ENCODE measurements at places on chromosomes 12 and 14.

DNA sequence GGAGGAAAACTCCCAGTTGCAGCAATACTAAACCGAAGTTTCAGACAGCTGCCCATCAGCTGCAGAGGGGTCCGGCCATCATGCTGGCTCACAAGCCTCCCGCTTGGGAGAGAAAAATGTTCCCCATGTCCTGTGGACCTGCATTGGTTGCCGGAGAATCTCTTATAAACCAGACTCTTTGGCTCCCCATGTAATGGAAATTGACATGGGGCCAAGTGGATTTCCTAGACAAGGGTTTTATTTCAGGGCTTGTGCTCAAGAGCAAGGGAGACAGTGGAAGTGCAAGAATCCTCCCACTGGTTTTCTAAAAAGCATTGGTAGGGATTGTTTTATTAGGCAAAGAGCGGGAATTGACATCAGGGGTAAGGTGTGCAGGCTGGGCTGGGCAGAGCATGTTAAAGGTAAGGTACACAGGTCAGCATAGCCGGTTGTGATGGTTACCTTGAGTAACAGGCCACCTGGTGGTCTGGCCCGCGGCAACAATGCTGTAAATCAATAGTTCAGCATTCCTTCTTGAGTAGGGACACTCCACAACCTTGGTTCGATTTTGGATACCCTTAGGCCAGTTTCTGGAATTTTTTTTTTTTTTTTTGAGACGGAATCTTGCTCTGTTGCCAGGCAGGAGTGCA is 135.4 kb downstream of the UNC79 start:
- no peak for DNase-seq

GRCh38 chr14:98819867-98820206 is 452.2 kb downstream of the BCL11B start:
- no peak for DNase-seq

- DNase-seq, result no peak
Observed at GRCh38 chr12:50297996-50298395, 14.7 kb upstream of the LIMA1 start.

DNA sequence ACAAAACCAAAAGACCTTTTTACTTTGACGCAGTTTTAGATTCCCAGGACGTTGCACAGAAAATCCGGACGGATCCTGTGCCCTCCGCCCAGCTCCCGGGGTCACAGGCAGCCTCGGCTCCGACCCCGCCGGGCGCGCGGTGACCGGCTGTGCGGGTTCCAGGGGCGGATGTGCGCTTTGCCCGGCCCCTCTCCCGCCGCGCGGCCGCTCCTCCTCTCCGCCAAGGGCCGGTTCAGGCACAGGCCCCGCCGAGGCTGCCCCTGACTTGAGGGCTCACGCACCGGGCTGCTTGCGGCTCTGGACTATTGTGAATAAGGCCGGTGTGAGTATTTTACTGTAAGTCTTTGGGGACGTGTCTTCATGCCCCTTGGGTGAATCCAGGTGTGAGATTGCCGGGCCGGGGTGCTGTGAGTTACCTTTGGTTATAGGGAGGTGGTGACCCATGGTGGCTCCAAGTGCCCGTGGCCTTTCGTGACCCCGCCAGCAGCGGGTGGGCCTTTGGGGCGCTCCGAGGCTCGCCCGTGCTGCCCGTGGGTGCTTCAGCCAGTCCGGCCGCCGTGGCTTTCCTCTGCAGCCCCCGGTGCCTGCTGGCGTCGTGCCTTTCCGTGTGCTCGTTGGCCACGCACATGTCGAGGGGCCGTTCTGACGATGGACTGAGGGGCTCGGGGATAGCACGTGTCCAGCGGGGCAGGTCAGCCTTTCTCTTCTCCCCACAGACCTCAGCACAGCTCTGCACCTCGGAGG is 45.9 kb downstream of the NOC4L start:
- DNase-seq, result no peak

- DNase-seq, result no peak
Observed at GRCh38 chr14:33309106-33309505, 370.4 kb downstream of the NPAS3 start.

DNA sequence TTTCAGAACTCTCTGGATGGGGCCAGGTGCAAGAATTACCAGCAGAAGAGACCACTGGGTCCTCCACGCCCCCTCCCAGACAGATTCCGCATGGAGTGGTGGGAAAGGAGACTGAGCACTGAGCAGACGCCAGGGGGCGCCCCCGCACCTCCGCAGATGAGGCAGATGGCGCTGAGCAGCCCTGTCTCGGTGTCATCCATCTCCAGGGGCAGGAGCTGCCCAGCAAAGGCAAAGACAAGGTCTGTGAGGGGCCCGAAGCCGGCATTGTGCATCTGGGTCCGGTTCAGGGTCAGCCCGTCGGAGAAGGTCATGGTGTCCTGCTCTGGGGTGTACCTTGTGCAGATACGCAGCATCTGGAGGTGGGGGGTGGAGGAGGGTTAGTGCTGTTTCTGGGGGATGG is 6.3 kb upstream of the ITGB7 start:
- peak; percentile 81 for DNase-seq

DNA sequence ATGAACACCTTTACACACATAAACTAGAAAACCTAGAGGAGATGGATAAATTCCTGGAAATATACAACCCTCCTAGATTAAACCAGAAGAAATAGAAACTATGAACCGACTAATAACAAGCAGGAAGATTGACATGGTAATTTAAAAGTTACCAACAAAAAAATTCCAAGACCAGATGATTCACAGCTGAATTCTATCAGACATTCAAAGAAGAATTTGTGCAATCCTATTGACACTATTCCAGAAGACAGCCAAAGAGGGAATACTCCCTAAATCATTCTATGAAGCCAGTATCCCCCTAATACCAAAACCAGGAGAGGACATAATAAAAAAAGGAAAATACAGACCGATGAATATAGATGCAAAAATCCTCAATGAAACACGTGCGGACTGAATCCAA is 102.6 kb upstream of the KRR1 start:
- no peak for DNase-seq

DNA sequence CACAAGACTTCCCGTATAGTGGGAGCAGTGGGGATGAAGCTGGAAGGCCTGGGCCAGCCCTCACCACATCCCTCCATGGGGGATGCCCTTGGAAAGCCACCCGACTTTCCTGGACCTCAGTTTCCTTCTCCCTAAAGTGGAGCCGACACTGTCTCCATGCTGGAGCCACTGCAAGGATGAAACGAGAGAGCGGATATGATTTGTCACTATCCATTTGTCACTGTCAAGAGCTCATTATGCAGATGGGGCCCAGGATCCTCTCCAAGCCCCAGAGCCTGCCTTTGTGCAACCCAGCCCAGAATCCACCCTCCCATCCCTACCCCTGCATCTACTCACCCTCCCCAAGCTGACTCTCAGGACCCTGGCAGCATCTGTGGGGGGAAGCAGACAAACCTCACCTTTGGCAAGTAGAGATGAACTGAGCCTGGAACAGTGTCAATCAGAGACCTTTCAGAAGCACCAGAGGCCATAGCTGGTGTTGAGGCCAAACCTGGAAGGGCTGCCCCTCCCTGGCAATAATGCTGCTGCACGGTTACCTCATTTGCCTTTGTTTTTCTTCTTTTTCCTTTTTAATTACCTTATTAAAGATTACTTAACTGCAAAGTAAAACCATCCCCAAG is 287.7 kb upstream of the RTL1 start:
- DNase-seq, result no peak

- DNase-seq, result no peak
Observed at GRCh38 chr12:69324797-69325466, 23.2 kb upstream of the LYZ start.

GRCh38 chr14:38696925-38697324 is 406.1 kb downstream of the SEC23A start:
- no peak for DNase-seq

DNA sequence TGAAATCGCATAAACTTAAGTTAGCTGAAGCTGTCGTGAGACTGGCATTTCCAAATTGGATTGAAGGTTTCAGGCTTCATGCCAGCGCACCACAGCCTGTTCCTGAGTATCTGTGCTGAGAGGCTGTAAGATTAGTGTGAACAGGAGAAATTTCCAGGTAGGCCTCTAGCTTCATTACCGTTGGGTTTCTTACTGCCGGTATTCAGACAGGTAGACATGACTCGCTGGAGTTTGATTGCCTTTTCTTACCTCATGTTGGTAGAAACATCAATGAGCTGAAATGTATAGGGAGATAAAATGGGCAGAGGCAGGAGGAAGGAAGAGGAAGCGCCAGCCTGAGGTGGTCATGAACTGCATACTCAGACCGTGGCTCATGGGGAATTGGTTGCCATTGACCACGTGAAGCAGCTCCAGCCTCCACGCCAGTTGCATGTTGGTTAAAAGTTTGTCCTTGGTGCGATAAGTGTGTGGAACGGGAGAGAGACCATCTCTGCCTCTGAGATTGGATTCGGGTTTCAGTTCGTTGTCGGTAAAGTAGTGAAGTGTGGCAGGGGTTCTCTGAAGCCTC is 42.3 kb upstream of the MMP17 start:
- DNase-seq, result no peak

DNA sequence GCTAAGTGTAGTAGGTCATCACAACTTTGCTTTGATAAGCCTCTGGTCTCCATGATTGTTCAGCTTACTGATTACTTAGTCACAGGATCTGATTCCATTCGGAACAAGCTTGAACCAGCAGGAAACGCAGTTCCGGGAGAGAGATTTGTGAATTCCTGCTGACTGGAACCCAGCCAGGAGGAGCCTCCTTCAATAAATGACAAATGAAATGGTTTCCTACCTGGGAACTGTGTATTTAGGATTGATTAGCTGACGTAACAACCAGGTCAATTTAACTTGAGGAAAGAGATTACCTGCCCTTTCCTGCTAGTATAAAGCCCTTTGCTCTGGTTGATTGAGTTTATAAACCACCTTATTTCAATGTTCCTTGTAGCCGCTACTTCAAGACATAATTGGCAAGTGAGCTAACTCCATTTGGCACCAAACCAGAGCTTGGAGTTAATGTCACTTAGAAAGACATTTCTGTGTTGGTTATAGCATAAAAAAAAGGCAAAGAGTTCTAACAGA is 35.1 kb upstream of the KCNH3 start:
- no peak for DNase-seq

DNA sequence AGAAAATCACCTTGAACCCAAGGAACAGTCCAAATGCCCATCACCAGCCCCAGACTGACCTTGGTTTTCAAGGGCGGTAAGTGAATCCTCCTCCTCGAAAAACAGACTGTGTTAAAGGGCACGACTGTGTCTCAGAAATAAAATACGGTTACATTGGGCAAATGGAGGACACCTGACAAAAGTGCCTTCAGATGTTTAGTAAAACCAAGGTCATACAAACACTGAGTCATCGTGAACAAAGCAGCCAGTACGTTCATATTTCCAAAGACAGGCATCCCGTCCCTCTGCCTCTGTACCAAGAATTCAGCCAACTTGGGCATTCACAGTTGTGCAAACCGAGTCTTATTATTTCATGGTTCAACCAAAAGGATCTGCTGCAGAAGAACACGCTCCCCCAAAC is 25.9 kb downstream of the FOXN3 start:
- DNase-seq, result no peak

GRCh38 chr12:65854629-65855028 is 30.3 kb downstream of the HMGA2 start:
- no peak for DNase-seq

DNA sequence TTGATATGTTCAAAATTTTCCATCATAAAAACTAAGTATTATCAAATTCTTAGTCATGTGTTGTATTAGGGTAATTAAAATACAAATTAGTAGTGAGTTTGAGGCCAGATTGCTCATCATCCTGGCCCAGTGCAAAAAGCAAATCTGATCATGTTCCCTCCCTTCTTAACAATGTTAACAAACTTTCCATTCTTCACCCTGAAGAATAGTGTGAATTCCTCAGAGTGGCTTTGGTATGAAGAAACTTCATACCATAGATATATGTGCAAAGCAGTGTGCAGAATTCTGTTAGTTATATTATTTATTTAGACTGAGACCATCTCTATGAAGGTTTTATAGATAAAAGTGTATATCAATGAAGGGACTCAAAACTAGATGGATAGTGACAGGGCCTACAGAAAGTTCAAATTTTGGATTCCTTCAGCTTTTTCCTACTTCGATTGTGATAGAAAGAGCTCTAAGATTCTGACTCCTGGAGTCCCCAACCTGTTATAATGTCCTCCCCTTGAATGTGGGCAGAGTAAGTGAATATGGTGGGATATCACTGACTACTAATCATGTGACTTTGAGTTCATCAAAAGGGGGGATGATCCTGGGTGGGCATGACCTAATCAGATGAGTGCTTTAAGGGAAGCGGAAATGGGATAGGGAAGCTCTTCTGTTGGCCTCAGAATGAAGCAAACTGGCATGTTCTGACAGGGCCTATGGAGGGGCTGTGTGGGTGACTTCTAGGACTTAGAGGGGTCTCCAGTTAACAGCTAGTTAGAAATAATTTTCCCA is 271.4 kb downstream of the BTG1 start:
- no peak for DNase-seq

DNA sequence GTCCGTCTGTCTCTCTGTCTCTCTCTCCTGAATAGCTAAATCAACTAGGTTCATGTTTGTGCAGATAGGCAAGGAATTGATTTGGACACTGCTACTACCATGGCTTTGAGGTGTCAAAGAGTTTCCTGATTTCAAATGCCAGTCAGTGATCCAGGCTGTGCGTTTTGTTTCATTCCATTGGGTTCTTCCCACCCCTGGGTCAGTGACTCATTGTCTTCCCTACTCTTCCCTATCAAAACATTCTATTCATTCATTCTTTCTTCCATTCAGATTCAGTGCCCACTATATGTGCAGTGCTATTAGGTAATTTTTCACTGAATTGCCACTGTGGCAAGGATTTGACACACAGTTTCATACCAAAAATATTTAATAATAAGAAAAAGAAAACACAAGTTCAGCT is 50.4 kb downstream of the RPH3A start:
- no peak for DNase-seq

DNA sequence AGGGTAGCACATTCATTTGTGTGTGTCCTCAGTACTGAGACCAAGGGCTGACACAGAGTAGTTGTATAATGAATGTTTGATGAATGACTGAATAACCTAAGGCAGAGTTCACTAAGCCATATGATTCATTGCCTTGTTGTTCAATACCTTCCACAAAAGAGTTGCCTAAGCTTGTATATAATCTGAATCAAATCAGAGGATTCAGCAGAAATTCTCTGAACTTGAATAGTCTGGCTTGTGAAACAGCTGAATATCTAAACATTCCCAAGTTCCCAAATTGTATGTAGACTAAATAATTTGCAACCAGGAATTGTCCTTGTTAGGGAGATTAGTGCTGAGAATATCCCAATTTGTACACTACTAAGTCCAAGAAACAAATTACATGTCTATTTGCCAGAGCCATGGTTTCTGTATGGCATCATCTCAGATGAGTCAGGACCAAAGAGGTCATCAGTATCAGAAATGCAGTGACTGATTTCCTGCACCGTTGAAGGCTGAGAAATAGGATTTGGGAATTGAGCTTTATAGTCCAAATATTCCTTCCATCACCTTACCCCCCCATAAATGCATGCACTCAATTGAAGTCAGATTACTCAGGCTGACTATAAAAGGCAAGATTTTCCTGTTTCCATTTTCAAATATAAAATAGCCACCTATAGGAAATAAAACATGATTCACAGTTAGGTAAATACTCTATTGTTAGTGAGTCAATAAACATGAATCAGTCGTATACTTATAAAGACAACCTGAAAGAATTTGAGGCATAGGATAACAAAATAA is 168.7 kb downstream of the PHLDA1 start:
- DNase-seq, result no peak

- no peak for DNase-seq
Observed at GRCh38 chr14:71414631-71415403, 507.6 kb downstream of the PCNX1 start.

Data from activated T-cell treated with anti-CD3 and anti-CD28 coated beads for 1 hour (primary cell).